ENCODE measurements at places on chromosomes 16 and 17.

GRCh38 chr17:66040402-66040801 is 151.5 kb downstream of the CEP112 start:
- DNase-seq = no peak

DNA sequence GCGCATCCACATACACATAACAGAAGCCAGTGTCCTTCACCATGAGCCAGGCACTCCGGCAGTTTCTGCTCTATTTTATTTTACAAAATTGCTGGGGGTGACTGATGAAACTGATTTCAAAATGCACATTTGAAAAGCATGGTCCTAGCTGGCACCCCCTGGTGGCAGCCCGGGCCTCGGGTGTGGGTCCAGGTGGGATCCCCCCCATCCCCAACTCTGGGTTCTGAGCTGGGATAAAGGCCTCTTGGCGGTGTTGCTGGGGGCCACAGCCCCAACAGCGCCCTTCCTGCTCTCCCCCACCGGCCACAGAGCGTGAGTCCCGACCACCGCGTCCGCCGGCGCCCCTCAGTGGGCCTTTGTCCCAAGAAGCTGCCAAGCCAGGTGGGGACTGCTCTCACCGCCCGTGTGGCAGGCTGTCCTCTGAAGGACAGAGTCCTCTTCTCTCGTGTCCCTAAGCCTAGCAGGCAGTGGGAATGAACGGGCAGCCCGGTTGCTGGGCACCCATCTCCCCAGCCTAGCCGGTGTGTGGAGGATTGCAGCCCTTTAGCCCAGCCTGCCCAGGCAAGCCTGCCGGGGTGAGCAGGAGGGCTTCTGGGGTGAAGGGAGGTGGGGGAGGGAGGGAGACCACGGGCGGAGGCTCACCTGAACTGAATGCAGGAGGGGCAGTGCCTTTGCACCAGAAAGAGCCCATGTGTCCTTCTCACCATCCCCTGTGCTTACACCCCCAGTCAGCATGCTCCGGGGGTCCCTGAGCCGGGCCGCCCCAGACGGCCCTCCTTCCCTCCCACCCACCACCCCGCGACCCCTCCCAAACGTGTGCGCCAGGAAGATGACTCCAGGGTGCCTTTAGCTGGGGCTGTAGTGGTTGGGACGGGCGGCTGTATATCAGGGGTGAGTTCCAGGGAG is 898 bp downstream of the SNAI3 start:
- DNase-seq = no peak

DNA sequence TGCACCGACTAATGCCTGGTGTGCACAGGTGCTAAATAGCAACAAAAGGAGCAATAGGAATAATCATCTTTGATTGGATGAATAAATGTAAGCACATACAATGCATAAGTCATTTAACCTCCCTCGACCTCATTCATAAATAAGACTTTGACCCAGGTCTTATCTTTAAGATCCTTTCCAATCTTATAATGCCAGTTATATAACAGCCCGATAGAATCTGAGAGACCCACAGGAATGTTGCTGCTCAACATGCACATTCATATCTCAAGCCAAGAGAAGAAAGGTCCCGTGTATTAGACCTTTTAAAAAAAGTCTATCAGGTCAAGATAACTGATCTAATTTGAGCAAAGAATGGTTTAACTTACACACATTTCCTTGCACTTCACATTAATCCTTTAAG is 146.8 kb upstream of the SOX9 start:
- DNase-seq = no peak

DNA sequence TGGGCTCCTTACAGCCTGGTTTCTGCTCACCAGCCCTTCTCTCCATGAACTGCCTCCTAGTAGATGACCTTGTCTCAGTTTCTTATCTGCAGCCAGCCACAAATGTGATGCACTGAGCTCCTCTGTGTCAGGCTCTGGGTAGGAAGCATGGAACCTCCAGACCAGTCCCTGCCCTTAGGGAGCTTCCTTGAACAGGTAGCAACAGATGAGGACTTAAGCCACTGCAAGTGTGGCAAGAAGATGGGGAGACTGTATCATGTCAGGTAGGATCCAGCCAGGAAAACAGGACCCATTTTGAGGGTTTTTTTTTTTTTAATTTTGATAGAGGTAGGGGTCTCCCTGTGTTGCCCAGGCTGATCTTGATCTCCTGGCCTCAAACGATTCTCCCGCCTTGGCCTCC is 5.3 kb upstream of the MAP3K14 start:
- DNase-seq = no peak

GRCh38 chr16:14070877-14071575 is at the start of gene MRTFB:
MRTFB (plus strand) TSS chr16:14071319; CDS start chr16:14140607, 69,288 bp downstream.
- peak; percentile 80 for DNase-seq

DNA sequence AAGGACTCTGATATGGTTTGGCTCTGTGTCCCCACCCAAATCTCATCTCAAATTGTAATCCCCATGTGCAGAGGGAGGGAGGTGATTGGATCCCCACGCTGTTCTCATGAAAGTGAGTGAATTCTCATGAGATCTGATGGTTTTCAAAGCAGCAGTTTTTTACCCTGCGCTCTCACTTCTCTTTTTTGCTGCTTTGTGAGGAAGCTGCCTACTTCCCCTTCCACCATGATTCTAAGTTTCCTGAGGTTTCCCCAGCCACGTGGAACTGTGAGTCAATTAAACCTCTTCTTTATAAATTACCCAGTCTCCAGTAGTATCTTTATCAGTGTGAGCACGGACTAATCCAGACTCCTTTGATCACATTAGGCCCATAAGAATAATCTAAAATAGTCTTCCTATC is 719.7 kb upstream of the CDH8 start:
- no peak for DNase-seq

DNA sequence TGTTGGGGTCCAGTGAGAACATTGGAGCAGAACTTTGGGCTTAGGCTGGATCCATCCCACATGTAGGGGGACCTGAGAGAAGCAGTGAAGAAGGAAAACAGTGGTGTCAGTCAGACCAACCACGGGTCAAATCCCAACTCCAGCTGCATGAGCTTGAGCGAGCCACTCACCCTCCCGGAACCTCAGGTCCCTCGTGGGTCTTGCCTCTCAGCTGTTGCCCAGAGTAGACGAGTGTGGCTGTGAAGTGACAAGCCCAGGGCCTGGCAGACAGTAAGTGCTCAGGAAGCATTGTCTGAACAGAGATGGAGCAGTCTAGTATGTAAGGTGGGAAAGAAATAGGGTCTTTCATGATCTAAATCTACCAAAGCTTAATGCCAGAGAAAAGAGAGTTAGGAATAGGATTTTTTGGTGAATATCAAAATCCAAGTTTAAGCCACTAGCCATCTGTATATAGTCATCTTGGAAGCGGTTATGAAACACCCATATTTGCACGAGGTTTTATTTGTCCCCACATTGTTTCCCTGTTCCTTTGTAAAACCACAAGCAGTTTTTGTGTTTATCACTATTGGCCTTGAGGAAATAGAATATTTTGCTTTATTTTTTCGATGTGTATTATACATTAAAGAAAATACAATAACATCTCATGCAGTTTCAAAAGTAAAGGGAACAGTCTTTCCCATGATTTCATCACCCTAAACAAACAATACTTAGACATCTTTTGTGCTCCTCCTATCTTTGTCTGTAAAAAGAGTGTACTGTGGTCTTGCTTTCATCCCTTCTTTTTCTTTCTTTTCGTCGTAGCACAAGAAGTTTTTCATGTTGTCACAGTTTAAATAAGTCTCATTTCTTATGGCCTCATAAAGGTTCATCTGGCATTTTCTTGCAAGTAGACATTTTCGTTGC is 112.0 kb downstream of the CLEC16A start:
- DNase-seq = no peak

DNA sequence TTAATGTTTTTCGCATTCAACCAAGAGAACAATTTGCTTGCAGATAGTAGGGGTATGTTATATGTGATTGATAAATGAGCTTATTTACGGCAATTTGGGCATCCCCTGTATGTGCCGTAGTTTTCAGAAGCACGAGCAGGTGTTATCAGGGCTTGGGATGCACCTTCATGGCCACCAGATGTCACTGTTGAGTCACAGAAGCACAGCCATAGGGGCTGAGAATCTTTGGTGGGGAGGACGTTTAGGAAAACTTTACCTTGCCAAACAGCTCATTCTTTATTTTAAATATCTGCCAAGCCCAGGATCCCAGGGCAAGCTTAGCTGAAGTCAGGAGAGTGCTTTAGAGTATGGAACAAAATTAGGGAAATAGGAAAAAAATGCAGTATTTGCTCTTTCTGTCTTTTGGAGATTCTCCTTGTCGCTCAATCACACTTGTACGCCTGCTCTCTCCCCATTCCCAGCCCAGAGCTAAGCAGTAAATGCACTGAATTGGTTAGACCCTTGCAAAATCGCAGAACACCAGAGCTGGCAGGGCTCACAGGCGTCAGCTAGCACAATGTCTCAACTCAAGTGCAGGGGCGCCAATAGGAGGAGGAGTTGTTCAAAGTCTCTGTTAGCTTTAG is 93.6 kb upstream of the MPHOSPH6 start:
- DNase-seq = peak; percentile 23

Measured in stimulated activated naive B cell treated with anti-CD40 and anti-IgM and Interleukin-4, amounts not matched to agents 10 μg/mL and 1 μg/mL and 100 μg/mL, for 72 hours (primary cell).